Sigmoid colon (tissue), 7 donors: ENCODE measurements at places on chromosomes 4 and X. TPM values are rescaled to one million over a fixed set of nuclear protein-coding genes. Genes with fewer than 3 reads are reported as not detected.

GRCh38 chr4:25487155-25487554 lies 110.1 kb downstream of the ANAPC4 start:
- no peak for DNase-seq
- H3K27ac ChIP-seq = no peak overlapping the region
- no peaks in the 10 kb centered on the region for H3K4me1 ChIP-seq
- no peaks in the 10 kb centered on the region for H3K36me3 ChIP-seq
- no peak overlapping the region for H3K4me3 ChIP-seq
- H3K27me3 ChIP-seq = no peaks in the 10 kb centered on the region

DNA sequence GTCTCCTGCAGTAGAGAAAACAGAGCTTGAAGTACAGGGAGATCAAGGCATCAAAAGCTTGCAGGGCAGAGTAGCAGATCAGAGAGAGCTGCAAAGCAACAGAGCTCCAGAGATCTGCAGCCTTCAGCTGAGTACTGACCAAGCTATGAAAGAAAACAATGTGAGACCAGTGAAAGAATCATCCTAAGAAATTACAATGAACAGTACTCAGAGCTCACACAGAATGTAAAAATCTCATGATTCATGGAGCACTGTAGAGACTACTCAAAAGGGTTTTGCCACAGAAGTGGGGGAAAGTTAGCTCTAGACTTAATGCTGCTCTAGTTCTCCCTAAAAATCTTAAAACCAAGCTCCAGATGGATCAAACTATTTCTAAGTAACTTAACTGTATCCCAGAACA lies 80.0 kb upstream of the MAB21L2 start:
- DNase-seq = no peak
- H3K27ac ChIP-seq = peak overlapping the region; percentile 48
- peaks cover 12% of the 10 kb centered on the region for H3K4me1 ChIP-seq
- H3K4me3 ChIP-seq = no peak overlapping the region
- no peaks in the 10 kb centered on the region for H3K36me3 ChIP-seq

DNA sequence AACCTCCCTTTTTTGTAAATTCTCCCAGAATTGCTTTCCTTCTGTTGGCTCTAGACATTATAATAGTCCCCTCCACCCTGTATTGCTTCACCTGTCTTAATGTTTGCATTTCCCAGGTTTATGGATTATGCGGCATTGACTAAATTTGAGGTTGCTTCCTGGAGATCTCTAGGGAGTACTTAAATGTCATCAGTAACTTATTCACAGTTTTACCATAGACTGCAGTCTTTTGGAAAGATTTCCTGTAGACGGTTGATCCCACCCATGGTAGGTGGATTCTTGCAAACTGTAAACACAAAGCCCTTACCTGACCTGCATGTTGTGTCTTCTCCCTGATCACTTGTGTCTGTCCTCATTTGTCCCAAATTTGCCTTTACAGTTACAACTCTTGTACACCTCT lies 6.2 kb upstream of the NOX1 start:
- DNase-seq = no peak
- no peaks in the 10 kb centered on the region for H3K4me1 ChIP-seq
- H3K27ac ChIP-seq = no peak overlapping the region
- H3K27me3 ChIP-seq = no peaks in the 10 kb centered on the region
- no peak overlapping the region for H3K4me3 ChIP-seq
- no peaks in the 10 kb centered on the region for H3K36me3 ChIP-seq

- H3K4me3 ChIP-seq = no peak overlapping the region
- no peak overlapping the region for H3K27ac ChIP-seq
- H3K4me1 ChIP-seq = no peaks in the 10 kb centered on the region
- H3K36me3 ChIP-seq = no peaks in the 10 kb centered on the region
- H3K27me3 ChIP-seq = no peaks in the 10 kb centered on the region
Measured at GRCh38 chr4:13933191-13933590, 305.7 kb upstream of the BOD1L1 start.

DNA sequence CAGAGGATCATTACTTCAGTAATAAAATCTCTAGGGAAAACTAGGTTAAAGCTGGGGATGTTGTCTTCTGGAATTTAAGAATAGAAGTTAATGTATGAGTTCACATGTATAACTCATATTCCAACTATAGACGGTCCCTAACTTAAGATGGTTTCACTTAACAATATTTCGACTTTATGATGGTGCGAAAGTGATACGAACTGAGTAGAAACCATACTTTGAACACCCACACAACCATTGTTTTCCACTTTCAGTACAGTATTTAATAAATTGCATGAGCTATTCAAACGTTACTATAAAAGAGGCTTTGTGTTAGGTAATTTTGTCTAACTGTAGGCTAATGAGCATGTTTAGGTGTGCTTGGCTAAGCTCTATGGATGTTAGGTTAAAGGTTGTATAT lies 38.7 kb downstream of the CCSER1 start:
- H3K4me3 ChIP-seq = no peak overlapping the region
- H3K27me3 ChIP-seq = no peaks in the 10 kb centered on the region
- no peaks in the 10 kb centered on the region for H3K4me1 ChIP-seq

RAB9B gene
- total RNA-seq = 11.4 TPM

RGN gene
- 12.1 TPM for total RNA-seq

TNIP3 gene
- not detected for total RNA-seq

DNA sequence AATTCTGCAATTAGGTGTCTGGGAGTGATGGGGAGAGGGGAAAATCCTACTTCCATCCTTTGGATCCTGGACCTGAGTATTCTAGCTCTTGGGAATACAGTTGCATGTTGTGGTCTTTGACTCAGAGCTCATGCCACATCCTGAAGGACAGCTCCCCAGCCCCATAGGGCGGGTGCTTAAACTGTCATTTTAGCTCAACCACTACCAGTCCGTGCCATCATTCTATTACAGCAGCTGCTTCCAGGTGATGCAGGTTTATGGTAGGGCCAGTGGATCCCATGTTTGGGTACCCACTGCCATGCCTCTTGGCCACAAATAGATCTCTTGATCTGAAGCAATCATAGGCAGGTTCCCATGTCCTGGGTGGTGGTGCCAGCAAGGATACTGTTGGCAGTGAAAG lies 34.7 kb downstream of the CCKAR start:
- DNase-seq = no peak
- no peaks in the 10 kb centered on the region for H3K27me3 ChIP-seq
- no peak overlapping the region for H3K27ac ChIP-seq
- H3K36me3 ChIP-seq = no peaks in the 10 kb centered on the region
- no peaks in the 10 kb centered on the region for H3K4me1 ChIP-seq
- H3K4me3 ChIP-seq = no peak overlapping the region

GRCh38 chrX:131977619-131978018 lies 45.5 kb upstream of the STK26 start:
- H3K36me3 ChIP-seq = no peaks in the 10 kb centered on the region
- no peak overlapping the region for H3K27ac ChIP-seq
- no peaks in the 10 kb centered on the region for H3K4me1 ChIP-seq

DNA sequence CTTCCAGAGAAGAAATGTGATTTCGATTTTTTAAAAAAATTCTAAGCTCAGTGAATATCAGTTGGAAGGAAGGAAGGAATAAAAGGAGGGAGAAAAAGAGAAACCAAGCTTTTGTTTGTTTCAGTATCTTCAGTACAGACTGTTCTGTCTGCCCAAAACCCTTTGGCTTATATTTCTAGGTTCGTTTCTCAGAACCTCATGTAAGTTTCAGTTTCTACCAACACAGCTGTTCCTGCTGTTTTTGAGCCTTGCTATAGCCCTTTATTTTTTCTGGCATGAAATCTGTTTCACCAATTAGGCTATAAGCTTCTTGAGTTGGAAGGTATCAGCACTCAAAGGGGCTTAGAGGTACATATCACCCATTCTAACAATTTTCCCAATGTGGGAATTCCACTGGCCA lies 157.9 kb downstream of the GBA3 start:
- no peak overlapping the region for H3K4me3 ChIP-seq
- H3K4me1 ChIP-seq = no peaks in the 10 kb centered on the region
- no peak for DNase-seq
- H3K27ac ChIP-seq = no peak overlapping the region
- H3K36me3 ChIP-seq = no peaks in the 10 kb centered on the region
- no peaks in the 10 kb centered on the region for H3K27me3 ChIP-seq

DNA sequence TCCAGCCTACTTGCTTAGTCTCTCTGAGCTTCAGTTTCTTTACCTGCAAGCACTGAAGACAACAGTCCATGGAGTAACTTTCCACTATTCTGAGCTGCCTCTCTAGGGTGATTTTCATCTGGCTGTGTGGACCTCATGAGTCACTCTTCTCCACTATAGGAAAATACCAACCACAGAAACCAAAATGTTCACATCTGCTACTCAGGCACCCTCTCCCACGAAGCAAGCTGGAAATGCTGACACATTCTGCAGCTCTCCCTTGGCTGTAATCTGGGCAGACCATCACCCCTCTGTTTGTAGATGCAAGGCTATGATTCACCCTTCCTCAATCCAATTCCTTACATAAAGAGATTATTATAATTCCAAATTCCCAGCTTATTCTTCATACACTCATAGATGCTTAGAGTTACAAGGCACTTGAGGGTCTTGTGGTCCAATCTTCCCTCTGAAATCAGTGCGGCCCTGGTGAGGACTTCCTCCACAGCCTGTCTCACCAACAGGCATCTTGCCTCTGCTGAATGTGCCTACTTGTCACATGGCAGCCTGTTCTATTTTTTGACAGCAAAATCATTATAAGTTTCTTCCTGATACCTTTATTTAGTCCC lies 97.0 kb upstream of the LNX1 start:
- no peaks in the 10 kb centered on the region for H3K27me3 ChIP-seq
- no peaks in the 10 kb centered on the region for H3K4me1 ChIP-seq
- H3K4me3 ChIP-seq = no peak overlapping the region
- H3K27ac ChIP-seq = no peak overlapping the region
- H3K36me3 ChIP-seq = no peaks in the 10 kb centered on the region

- no peak overlapping the region for H3K27ac ChIP-seq
- no peaks in the 10 kb centered on the region for H3K36me3 ChIP-seq
- H3K27me3 ChIP-seq = no peaks in the 10 kb centered on the region
Measured at GRCh38 chr4:26787461-26788340, 72.9 kb upstream of the STIM2 start.

ARAP2 gene
- 16.9 TPM for total RNA-seq

GRCh38 chr4:78592088-78592783 lies 40.7 kb downstream of the ANXA3 start:
- no peak overlapping the region for H3K27ac ChIP-seq
- DNase-seq = no peak
- H3K4me1 ChIP-seq = no peaks in the 10 kb centered on the region
- no peak overlapping the region for H3K4me3 ChIP-seq

DNA sequence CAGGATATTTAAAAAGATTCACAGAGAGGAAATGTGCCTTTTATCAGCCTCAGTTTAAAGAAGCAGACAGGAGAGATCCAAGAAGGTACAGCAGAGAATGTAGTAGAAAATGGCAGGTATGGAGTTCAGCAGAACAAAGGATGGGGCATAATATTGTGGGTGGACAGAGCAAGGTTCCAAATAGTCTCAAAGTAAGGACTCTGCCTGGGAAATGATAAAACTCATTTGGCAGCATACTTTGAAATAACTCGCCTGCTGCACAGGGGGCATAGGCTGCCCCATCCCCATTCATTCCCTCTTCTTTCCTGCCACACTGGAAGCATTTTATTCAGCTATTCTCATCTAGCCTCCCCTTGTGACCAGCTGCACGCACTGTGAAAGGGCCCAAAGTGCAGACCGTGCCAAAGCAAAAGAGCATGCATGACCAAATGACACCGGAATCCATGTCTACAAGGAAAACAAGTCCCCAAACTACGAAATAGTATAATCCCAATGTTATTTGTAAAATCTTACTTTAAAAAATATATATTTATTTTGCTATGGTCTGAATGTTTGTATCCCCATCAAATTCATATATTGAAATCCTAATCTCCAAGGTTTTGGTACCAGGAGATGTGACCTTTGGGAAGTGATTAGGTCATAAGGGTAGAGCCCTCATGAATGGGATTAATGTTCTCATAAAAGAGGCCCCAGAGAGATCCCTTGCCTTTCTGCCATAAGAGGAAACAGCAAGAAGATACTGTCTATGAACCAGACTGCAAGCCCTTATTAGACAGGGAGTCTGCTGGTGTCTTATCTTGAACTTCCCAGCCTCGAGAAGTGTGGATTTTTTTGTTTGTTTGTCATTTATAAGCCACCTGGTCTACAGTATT lies 77.4 kb upstream of the PRSS48 start:
- peak overlapping the region; percentile 67 for H3K27ac ChIP-seq
- H3K4me1 ChIP-seq = no peaks in the 10 kb centered on the region
- no peaks in the 10 kb centered on the region for H3K36me3 ChIP-seq
- no peak overlapping the region for H3K4me3 ChIP-seq
- H3K27me3 ChIP-seq = no peaks in the 10 kb centered on the region

DNA sequence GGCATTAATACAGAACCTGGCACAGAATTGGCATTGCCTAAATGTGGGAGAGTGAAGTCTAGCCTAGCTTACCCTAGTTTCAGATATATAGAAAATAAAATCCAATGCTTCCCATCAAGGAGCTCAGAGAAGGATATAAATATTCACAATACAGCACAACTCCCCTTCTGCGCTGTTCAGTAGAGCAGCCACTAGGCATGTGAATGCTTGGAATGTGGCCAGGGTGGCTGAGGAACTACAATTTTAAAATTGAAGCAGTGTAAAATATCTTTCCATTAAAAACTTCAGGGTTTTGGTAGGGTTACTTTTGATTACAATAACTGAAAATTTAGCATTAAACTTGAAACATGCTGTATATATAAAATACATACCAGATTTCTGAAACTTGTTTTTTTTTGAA lies 19.5 kb downstream of the ZNF518B start:
- no peak overlapping the region for H3K4me3 ChIP-seq
- H3K4me1 ChIP-seq = no peaks in the 10 kb centered on the region
- no peaks in the 10 kb centered on the region for H3K36me3 ChIP-seq
- DNase-seq = no peak
- no peak overlapping the region for H3K27ac ChIP-seq

DNA sequence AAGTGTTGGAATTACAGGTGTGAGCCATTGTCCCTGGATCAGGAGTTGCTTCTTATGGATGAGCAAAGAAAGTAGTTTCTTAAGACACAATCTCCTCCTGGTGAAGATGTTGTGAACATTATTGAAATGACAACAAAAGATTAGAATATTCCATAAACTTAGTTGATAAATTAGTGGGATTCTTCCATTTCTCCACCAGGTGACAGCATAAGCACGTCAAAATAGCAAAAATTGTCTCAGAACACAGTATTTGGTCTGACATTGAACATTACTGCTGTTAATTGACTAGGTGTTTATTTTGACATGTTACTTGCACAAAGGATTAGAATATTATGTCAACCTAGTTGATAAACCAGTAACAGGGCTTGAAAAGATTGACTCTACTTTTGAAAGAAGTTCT lies 21.6 kb downstream of the CLDN34 start:
- DNase-seq = no peak
- H3K36me3 ChIP-seq = no peaks in the 10 kb centered on the region
- no peaks in the 10 kb centered on the region for H3K4me1 ChIP-seq
- no peak overlapping the region for H3K27ac ChIP-seq
- H3K27me3 ChIP-seq = no peaks in the 10 kb centered on the region

GRCh38 chr4:7424553-7425111 lies 10.1 kb downstream of the PSAPL1 start:
- H3K36me3 ChIP-seq = no peaks in the 10 kb centered on the region
- peak; percentile 36 for DNase-seq
- H3K27ac ChIP-seq = no peak overlapping the region
- no peaks in the 10 kb centered on the region for H3K27me3 ChIP-seq
- no peak overlapping the region for H3K4me3 ChIP-seq

- H3K27ac ChIP-seq = no peak overlapping the region
- no peak overlapping the region for H3K4me3 ChIP-seq
- H3K27me3 ChIP-seq = no peaks in the 10 kb centered on the region
- H3K36me3 ChIP-seq = no peaks in the 10 kb centered on the region
Measured at GRCh38 chr4:160399826-160400225, 1296.9 kb downstream of the RAPGEF2 start.

- no peaks in the 10 kb centered on the region for H3K27me3 ChIP-seq
- no peak overlapping the region for H3K4me3 ChIP-seq
- no peak overlapping the region for H3K27ac ChIP-seq
- no peaks in the 10 kb centered on the region for H3K4me1 ChIP-seq
Measured at GRCh38 chrX:113950081-113950678, 633.7 kb upstream of the HTR2C start.

CSAG2 gene
- total RNA-seq = not detected
